ENCODE measurements at places on chromosomes 1 and 21.

- no peak for DNase-seq
Observed at GRCh38 chr1:41766546-41766945, 152.2 kb downstream of the HIVEP3 start.

GRCh38 chr1:169860187-169860586, 33.5 kb downstream of the SCYL3 start:
- no peak for DNase-seq

- DNase-seq, result no peak
Observed at GRCh38 chr1:177872308-177872900, 97.5 kb downstream of the SEC16B start.

GRCh38 chr1:75668813-75669212, 55.7 kb upstream of the ACADM start:
- DNase-seq, result no peak

GRCh38 chr21:32206631-32207405, 72.0 kb downstream of the MIS18A start:
- no peak for DNase-seq

GRCh38 chr1:201495551-201496295, 11.2 kb downstream of the CSRP1 start:
- DNase-seq, result no peak

- no peak for DNase-seq
Observed at GRCh38 chr1:182835806-182836205, 3.3 kb upstream of the DHX9 start.

DNA sequence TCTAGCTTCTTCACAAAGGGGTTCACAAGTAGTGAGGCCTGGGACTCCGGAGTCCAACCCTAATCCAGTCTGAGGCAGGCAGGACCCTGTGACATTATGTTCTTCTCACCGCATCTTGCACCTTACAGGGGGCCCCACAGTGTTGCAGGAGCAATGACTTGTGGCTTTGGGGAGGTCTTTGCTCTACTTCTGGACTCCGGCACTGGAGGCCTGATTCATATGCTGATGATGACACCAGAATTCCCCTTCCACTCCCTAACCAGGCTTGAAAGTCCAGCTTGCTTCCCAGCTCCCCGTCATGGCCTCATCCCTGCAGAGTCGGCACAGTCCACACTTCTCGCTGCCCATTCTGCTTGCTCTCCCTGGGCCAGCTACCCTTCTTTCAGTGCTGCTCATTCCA, 96.3 kb upstream of the SLC44A3 start:
- DNase-seq, result no peak

DNA sequence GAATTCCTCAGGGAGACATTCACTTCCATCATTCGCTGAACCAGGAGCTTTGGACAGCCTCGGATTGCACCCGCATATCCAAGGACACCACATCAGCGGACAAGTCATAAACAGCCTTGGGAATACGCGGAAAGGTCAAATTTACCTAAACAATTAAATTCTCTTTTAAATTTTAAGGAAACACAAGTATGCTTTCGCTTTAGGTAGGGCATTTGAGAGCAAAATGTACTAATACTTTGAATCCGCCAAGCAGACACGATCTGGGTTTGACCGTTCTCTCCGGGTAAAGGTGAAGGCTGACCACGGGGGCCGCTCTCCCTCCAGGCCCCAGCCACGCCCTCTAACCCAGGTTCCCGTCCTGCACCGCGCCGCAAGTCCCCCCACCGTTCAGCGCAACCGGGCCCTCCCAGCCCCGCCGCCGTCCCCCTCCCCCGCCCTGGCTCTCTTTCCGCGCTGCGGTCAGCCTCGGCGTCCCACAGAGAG, 479 bp upstream of the ACADM start:
- DNase-seq, result no peak

DNA sequence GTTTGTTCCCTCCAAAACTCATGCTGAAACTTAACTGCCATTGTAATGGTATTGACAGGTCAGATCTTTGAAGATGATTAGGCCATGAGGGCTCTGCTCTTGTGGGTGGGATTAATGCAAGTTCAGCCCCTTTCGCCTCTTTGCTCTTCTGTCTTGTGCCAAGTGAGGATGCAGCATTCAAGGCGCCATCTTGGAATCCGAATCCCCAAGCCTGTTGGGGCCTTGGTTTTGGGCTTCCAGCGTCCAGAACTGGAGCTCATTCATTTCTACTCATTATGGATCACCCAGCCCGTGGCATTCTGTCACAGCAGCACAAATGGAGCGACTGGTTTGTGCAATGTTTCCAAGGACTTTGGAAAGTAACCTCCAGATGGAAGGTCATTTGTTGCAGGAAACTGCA, 5.6 kb downstream of the TTC34 start:
- no peak for DNase-seq

- DNase-seq, result no peak
Observed at GRCh38 chr1:110218739-110219138, 8.6 kb downstream of the KCNC4 start.

- no peak for DNase-seq
Observed at GRCh38 chr1:67264899-67265298, 42.8 kb upstream of the IL12RB2 start.

DNA sequence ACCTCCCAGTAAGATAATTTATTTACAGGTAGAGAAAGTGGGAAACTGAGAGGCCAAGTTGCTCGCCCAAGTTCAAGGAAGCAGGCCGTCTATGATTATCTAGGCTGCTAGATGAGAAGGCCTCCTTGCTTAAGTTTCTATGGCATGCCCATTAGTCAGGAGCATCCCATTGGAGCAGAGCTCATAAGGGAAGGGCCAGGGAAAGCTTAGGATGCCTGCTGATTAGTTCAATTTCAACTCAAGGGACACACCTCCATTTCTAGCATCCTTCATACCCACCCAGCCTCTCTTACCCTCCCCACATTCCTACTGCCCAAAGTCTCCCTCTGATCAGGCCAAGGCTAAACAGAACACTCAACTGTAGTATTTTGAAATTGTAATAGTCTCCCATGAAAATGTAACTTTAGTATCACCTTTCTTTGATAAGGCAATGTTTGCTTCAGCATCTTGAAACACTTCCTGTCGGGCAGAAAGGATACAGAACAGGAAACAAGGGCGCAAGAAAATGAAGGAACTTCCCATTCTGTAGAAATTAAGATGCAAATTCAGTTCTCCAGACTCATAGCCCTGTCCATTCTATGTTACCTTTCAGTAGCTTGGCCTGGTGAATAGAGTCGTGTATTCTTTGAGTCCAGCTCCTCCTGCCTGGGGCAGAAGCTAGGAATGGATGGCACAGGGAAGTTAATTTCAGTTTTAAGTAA, 46.3 kb upstream of the TARBP1 start:
- no peak for DNase-seq

- DNase-seq, result no peak
Observed at GRCh38 chr1:33222381-33222780, 33.9 kb upstream of the ZNF362 start.

GRCh38 chr1:185568155-185569123, 165.8 kb upstream of the HMCN1 start:
- no peak for DNase-seq

DNA sequence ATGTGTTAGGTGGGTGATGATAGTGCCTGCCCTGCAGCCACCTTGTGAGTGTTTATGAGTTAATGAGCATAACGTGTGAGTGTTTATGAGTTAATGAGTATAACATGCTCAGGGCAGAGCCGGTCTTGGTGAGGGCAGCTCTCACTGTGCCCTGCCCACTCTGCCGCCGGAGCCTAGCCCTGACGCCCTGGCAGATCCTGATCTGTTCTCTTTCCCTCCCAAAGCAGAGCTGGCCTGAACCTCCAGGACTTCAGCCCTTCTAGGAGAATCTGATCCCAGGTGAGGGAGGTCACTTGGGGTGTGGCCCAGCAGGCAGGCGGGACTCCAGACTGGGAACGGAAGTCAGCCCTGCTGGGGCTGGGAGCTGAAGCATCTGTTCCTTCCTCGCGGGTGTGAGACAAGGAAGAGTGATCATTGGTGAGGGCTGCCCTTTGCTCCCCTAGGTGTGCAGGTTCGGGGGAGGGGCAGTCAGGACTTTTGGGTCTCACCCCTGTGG, 5.7 kb downstream of the FBLIM1 start:
- no peak for DNase-seq

- no peak for DNase-seq
Observed at GRCh38 chr1:244074559-244075171, 23.6 kb downstream of the ZBTB18 start.

- DNase-seq, result no peak
Observed at GRCh38 chr1:201758499-201759050, 70.4 kb upstream of the IPO9 start.

GRCh38 chr1:92926873-92927272, 34.4 kb downstream of the DIPK1A start:
- DNase-seq, result no peak

- no peak for DNase-seq
Observed at GRCh38 chr1:182978151-182978853, 25.3 kb upstream of the SHCBP1L start.

Data from activated CD8-positive, alpha-beta memory T cell treated with anti-CD3 and anti-CD28 coated beads for 48 hours (primary cell).